Epithelial cell of proximal tubule (primary cell): ENCODE measurements at places on chromosomes 4 and X. TPM values are rescaled to one million over a fixed set of nuclear protein-coding genes. Genes with fewer than 3 reads are reported as not detected.

DNA sequence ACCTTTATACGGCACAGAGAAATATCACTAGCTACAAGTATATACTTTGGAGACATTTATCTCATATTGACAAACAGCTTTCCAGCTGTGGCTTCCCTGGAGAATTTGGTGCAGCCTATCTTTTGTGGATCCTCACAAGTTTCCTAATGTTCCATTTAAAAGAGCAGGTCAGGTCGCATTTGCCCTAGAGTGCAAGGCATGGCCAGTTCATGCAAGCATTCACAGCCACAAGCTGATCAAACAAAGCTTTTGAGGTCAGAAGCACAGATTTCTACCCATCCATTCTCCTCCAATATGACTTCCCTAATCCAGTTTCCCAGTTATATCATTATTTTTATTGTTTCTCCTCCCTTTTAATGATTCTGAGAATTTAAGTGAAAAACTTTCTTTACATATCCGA is 1008.4 kb upstream of the AGA start:
- DNase-seq, result no peak

GRCh38 chr4:179624768-179625181 is 2182.5 kb upstream of the AGA start:
- DNase-seq, result no peak

- DNase-seq, result no peak
These were observed 211.8 kb upstream of the CPEB2 start for GRCh38 chr4:14790494-14790893.

DNA sequence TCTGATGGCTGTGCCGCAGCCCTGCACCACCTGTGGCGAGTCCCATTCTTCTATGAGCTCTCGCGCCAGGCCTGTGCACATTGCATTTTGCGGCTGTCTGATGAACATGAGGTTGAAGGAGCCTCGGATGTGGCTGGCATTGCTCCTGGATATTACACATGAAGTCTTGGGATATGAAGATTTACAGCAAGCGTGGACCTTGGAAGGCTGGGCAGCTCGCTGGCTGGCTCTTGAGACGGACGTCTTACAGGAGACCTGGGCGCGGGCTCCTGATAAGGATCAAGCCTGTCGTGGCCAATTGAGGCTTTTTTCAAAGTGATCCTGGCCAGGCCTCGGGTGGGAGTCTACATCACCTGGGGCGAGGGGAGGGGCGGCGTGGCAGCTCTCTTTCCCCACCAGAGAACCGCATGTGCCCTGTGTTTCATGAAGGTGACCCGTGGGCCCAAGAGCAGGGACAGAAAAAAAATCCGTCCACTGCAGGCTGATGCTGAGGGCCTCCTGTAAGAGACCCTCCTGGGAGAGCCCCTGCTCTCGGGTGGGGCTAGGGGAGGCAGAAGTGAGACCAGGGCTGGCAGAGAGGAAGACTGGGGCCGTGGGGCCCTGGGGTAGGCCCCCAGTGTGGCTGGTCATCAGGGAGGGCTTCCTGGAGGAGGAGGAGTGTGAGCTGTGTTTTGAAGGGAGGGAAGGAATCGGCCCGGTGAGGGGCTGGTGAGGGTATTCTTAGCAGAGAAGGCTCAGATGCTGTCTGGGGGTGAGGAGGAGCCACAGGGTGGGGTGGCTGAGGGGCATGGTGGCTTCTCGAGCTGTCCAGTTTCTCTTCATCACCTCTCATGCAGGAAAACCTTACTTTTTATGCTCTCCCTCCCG is 23.6 kb downstream of the CPZ start:
- DNase-seq, result no peak

GRCh38 chrX:2642791-2643190 is 48.3 kb upstream of the CD99 start:
- no peak for DNase-seq

- no peak for DNase-seq
These were observed 142.4 kb downstream of the SMIM20 start for GRCh38 chr4:26056406-26056805.

DNA sequence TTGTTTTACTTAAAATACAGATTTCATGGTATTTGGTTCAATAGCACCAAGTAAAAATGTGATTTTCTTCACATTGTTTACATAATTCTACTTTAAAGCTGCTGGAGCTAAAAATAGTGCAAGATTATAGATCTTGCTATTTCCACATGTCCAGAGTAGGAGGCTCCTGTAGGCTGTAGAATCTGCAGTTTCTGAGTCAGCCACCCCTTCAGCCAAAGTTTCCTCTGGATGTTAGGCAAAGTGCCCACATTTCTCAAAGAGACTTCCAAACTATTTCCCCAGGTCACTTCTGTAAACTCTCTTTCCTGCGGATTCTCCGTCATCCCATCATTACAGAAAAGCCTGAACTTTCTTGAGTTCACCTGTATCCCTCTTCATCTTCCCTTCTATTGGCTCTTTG is 342.5 kb upstream of the FSTL5 start:
- DNase-seq, result no peak

GRCh38 chrX:47991263-47992094 is 12.3 kb downstream of the ZNF182 start:
- DNase-seq, result peak; percentile 49

DNA sequence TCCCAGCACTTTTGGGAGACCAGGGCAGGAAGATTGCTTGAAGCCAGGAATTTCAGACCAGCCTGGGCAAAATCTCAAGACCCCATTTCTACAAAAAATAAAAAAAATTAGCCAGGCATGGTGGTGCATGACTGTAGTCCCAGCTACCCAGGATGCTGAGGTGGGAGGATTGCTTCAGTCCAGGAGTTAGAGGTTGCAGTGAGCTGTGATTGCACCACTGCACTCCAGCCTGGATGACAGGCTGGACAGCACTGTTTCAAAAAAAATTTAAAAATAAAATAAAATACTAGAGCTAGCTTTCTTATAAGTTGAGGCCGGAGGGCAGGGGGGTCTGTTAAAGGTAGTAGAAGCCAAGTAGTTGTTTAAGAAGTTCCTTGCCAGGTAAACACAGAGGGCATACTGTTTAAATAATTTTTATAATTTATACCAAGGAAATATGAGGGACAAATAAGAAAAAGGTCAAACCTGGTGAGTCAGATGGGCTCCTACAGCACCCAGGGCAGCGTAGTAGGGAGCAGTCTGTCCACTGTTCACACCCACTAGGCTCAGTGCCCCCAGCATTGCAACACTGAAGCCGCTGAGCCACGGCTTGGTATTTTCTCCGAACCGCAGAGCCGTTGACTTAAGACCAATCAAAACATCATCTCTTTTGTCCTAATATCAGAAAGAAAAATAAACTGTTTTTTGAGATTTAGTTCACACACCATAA is 17.3 kb downstream of the COQ2 start:
- DNase-seq, result peak; percentile 42

- peak; percentile 6 for DNase-seq
These were observed 53.4 kb downstream of the ZNF518B start for GRCh38 chr4:10403633-10404445.

DNA sequence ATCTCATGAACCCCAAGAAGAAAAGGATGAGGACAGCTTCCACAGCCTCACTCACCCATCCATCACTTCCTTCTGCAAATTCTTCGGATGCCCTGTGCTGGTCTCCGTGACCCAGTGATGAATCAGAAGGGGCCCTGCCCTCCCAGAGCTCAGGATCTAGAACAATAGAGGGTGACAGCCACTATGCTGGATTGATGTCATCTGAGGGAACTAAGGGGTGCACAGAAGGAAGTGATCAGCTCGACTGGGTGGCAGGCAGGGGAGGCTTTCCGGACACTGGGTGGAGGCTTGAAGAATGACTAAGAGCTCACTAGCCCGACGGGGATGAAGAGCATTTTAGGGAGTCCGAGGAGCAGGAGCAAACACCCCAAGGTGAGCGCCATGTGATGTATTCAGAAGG is 1.4 kb upstream of the ZNF185 start:
- DNase-seq, result no peak

GRCh38 chr4:55571806-55572205 is 20.2 kb downstream of the PDCL2 start:
- no peak for DNase-seq

The USP26 gene
- not detected in 2 replicates for total RNA-seq

The REELD1 gene
- total RNA-seq, result not detected in 2 replicates

The H2AZ1 gene
- 703 and 1,257 TPM in 2 replicates for total RNA-seq

The SPANXB1 gene
- total RNA-seq, result 0.65 TPM in 1 of 2 replicates, not detected in the other

The XAGE1B gene
- total RNA-seq, result not detected in 2 replicates

The KCNIP4 gene
- 0.17 and 0.80 TPM in 2 replicates for total RNA-seq
